Right renal pelvis (tissue), 4 donors: ENCODE measurements at places on chromosomes 13 and 19.

- DNase-seq = no peak
Measured at GRCh38 chr19:19653597-19654147, 9.8 kb downstream of the ATP13A1 start.

GRCh38 chr19:58052256-58052655 is 6.8 kb upstream of the ZNF135 start:
- DNase-seq = no peak

DNA sequence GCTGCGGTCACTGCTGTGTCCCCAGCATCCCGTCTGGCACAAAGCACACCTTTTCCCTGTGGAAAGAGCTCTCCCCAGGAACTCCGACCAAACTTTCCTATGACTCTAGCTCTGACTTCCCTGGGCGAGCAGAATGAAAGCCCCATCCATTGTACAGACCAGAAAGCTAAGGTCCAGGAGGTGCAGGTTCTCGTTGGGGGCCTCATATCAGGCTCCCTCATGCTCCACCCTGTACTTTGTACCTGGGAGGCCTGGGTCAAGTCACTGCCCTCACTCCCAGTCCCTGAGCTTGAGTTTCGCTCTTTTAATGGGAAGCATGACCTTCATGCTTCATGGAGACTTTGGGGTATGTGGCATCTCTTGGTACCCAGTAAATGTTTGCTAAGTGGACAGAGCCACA is 18.4 kb downstream of the CYTH2 start:
- no peak for DNase-seq

DNA sequence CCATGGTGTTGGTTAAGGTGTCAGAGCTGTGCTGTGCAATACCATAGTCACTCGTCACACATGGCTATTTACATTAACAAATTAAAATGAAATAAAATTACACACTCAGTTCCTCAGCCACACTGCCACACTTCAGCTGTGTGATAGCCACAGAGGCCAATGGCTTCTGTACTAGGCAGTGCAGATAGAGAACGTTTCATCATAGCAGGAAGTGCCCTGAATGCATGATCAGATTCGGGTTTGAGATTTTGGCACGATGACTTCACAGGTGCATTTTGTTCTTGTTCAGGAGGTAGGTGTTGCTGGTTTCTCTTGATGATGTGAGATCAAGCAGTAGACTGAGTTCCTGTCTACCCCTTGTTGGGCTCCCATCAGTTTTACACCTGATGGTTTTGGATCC is 6.5 kb downstream of the ARMC6 start:
- no peak for DNase-seq

- DNase-seq = no peak
Measured at GRCh38 chr13:97892717-97893116, 60.8 kb upstream of the IPO5 start.

DNA sequence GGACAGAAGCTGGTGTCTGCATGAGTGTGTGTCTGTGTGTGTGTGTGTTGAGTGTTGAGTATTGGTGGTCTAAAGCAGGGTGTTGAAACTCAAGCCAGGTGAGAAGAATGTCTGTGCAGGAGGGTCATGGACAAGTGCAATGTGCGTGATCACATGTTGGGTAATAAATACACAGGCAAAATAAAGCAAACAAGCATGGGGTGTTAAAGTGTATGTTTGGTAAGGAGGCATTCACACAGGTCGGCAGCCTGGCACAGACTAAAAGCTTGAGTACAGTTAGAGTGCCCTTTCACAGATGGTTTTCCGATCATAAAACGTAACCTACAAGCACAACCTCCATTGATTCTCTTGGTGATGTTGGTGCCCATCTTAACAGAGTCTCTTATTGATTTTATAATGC is 476.9 kb upstream of the KLHL1 start:
- DNase-seq = no peak

DNA sequence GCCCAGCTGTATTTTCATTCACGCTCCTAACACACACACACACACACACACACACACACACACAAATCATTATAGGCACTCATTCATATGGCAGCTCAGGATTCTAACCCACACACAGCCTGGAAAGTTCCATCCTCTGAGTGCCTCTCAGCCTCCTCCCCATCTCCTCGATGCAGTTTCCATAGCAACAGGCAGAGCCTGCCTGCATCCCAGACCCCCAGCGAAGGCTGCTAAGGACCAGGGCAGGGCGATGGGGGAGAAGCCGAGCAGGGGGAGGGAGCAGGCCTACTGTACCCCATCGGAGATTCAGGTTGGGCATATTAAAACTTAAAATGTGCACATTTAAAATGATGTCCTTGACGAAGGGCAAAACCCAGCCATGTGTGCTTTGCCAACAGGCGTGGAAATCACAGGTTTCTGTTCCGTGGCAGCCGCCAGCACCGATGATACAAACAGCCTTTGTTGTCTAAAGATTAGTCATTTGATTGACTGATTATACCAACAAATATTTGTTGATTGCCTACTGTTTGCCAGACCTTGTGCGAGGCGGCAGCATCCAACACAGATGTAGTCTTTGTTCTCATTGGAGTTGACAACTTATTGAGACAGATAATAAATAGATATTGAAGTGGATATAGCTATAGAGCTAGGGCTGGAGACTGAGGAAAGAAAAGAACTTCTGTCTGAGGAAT is 43.8 kb upstream of the USP29 start:
- DNase-seq = no peak

DNA sequence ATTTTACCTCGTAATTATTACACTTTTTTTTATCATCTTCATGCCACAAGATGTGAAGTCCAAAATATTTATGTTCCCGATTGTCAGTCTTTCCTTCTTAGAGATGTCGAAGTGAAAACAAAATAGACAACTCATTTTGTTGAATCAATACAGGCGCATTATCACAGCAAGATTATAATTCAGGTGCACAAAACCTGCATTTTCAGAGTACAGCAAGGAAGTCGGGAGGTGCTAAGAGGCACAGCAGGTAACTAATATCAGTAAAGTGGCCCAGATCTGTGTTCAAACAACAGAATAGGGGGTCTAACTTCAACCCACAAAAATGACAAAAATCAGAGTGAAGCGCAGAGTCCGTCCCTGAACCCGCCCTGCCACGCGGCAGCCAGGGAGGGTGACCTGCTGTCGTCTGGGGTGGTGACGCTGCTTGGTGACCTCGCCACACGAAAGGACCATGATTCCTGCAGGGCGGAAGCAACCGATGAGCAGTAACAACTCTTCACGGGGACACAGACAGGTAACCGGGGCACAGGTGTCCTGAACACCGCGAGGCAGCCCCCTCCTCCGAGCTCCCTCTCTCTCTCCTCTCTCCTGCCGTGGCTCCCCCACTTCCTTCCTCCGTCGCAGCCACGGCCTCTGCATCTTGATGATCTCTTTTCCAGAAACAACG is 50.9 kb upstream of the SPACA7 start:
- no peak for DNase-seq

DNA sequence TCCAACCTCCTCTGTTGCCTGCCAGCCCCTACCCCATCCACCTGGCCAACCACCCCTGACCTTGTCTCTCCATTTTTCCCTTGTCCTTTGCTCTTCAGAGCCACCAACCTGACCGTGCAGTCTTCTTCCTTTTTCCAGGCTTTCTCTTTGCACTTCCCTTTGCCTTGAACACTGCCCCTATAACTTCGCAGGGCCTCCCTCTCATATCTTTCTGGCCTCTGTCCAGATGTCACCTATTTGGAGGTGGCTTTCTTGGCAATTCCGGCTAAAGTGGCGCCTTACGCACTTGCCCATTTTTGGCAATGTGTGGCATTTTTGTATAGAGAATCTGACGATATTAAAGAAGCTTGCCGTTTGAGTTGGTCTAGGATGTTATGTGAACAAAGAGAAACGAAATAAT is 844 bp downstream of the ZNF543 start:
- DNase-seq = no peak
